Activated CD4-positive, alpha-beta T cell treated with anti-CD3 and anti-CD28 coated beads for 1 hour (primary cell): ENCODE measurements at places on chromosomes 13 and 19.

GRCh38 chr19:13765395-13766094 is 1.2 kb downstream of the MRI1 start:
- DNase-seq = no peak

DNA sequence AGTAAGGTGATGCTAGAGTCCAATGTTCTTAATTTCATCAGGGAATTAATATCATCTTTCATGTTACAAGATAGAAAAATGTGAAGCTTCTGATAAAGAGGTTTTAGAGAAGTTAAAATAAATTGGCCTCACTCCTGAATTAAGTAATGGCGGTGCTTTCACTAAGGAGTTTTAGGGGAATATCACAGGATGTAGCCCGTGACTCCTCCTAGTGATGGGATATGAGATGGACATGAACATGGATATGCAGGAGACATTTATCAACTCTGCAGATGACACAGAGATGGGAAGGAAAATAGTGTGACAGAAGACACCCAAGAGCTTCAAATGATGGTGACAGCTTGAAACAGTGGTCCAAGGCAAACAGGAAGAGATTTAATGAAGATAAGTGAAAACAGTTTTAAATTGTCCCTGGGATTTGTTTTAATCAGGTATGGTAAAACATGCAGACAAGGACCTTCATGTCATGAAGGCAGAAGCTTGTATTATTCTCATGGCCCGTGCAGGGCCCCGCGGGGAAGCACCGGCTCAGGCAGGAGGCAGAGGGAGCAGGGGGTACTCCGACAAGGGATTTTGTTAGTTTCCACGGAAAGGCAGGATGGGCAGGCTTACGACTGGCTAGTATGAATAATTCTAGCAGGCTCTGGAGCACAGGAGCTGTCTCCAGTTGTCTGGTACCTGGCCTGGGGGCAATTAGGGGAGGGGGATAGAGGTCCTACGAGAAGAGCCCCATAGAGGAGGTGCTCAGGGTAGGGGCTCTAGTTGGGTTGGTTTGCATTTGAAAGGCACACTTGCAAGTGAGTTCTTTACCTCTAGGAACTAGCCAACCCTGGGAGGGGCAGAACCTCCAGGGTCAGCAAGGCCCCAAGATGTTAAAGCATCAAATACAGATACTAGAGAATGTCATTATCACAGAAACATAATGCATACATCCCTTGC is 38.7 kb upstream of the FARP1 start:
- no peak for DNase-seq

GRCh38 chr19:44927746-44928145 is 13.3 kb downstream of the APOC1 start:
- DNase-seq = no peak

- DNase-seq = no peak
These were observed 196.2 kb upstream of the ZNF536 start for GRCh38 chr19:30175987-30176386.

- no peak for DNase-seq
These were observed 133.4 kb downstream of the LACC1 start for GRCh38 chr13:44012910-44013757.

- DNase-seq = no peak
These were observed 13.7 kb upstream of the ZNF8 start for GRCh38 chr19:58265100-58265499.
